CD4-positive, alpha-beta memory T cell (primary cell): ENCODE measurements at places on chromosomes 7 and 10. TPM values are rescaled to one million over a fixed set of nuclear protein-coding genes. Genes with fewer than 3 reads are reported as not detected.

- no peaks in the 10 kb centered on the region for H3K27me3 ChIP-seq
- H3K4me1 ChIP-seq: no peaks in the 10 kb centered on the region
- no peak overlapping the region for H3K27ac ChIP-seq
Measured at GRCh38 chr7:142412551-142413193, 154.8 kb upstream of the PRSS58 start.

- no peak overlapping the region for H3K4me3 ChIP-seq
- H3K27me3 ChIP-seq: peaks cover 47% of the 10 kb centered on the region
- H3K4me1 ChIP-seq: peaks cover under 1% of the 10 kb centered on the region
- no peak overlapping the region for H3K27ac ChIP-seq
Measured at GRCh38 chr10:100710151-100710871, 35.1 kb upstream of the PAX2 start.

The OPN4 gene
- not detected for polyA plus RNA-seq

The CYP26C1 gene
- 0.08 TPM for polyA plus RNA-seq

The OR9A2 gene
- not detected for polyA plus RNA-seq
